ENCODE measurements at places on chromosomes 13 and 19.
A peak's percentile ranks its signal among the peaks of the same experiment; 100 is the strongest.

GRCh38 chr13:44415815-44416214 is 42.2 kb downstream of the SERP2 start:
- DNase-seq, result no peak

DNA sequence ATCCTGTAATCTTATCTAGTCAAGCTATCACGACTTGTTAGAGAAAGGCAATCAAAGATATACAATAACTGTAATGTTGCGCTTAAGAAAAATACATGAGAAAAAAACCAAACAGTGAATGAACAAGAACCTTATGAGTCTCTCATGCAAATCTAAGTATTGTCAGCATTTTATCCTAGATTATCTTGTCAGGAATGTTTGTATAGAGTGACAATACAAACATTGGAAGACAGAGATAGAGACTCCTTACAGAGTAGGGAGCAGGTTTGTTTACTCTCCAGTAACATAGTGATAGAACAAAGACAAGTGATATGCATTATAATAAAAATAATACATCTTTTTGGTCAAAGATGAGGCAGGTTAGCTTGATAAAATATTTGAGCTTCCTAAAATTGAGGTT is 444.8 kb downstream of the SLITRK5 start:
- DNase-seq, result no peak

- no peak for DNase-seq
Measured at GRCh38 chr13:99489028-99489427, 12.2 kb upstream of the TM9SF2 start.

- DNase-seq, result no peak
Measured at GRCh38 chr19:13817615-13818371, 22.6 kb downstream of the ZSWIM4 start.

DNA sequence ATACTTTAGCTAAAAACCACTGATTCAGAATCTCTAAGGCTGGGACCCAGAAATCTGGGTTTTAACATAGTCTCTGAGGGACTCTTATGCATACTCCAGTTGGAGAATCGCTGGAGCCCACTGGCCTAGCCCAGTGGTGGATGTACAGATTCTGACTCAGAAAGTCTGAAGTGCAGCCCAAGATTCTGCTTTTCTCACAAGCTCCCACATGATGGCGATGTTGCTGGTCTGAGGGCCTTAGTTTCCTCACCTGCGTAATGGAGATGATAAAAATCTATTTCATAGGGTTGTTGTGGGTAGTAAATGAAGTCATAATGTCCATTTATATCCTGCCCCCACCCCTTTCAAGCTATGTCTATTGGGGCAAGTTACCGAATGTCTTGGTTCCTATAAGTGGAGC is 7.7 kb upstream of the CDADC1 start:
- peak; percentile 40 for DNase-seq

GRCh38 chr13:97076898-97077297 is 82.6 kb upstream of the OXGR1 start:
- peak; percentile 83 for DNase-seq
